NCI-H1417 (cell line): ENCODE measurements at places on chromosomes 7 and 10.

DNA sequence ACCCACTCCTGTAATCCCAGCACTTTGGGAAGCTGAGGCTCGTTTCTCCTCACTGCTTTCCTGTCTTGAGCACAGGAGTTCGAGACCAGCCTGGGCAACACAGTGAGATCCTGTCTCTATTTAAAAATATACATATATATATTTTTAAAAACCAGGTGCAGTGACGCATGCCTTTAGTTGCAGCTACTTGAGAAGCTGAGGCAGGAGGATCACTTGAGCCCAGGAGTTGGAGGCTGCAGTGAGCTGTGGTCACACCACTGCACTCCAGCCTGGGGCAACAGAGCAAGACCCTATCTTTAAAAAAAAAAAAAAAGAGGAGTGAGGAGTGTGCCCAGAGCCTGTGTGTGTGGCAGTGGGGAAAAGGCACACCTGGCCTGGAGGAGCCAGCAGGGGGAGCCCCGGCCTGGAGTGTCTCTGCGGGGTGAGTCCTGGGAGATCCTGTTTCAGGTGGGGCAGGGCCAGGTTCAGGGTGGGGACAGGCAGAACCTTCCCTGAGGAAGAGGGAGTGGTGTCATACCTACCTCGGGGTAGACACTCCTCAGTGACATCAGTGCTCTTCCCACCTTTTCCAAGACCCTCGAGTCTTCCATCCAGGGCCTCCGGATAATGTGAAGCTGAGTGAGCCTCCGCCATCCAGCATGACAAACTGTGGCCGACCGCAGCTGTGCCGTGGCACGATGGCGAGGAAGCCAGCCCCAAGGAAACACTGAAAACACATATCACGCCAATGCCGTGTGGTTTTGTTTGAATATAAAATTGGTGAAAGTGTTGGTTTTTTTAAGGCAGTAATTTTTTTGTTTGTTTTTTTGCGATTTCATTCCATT is 9.0 kb upstream of the ARPC1B start:
- no peak for DNase-seq

- DNase-seq = no peak
Measured at GRCh38 chr10:100307684-100308083, 21.2 kb upstream of the BLOC1S2 start.

DNA sequence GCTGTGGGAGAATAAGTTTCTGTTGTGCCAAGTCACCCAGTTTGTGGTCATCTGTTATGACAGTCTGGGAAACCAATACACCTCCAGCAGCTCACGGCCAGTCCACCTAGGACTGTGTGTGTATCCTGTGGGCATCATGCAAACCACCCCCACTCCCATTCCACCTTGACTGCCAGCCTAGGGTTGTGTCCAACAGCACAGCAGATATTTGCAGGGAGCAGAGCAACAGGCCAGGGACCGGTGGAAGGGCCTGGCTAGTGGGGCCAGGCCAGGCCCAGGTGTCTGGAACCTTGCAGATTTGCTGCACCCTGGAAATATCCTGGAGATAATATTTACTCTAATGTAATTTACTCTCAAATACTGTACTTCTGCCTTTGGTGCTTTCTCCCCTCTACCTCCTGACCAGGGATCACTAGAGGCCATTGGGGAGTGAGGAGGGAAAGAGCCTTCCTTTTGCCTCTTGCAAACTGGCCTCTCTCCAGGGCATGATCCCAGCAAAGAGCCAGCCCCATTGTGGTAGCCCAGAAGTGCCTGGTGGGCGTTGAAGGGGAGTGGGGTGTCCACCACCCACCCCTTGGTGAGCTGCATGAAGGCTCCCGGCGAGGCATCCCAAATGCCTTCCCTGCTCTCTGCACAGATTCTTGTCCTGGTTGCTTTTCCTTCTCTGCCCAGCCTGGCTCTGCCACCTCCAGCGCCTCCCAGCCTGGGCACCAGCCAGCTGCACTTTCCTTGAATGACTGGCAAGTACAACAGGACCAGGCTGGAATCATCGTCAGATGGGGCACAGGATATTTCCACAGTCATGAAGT is 15.2 kb upstream of the TPST1 start:
- no peak for DNase-seq

DNA sequence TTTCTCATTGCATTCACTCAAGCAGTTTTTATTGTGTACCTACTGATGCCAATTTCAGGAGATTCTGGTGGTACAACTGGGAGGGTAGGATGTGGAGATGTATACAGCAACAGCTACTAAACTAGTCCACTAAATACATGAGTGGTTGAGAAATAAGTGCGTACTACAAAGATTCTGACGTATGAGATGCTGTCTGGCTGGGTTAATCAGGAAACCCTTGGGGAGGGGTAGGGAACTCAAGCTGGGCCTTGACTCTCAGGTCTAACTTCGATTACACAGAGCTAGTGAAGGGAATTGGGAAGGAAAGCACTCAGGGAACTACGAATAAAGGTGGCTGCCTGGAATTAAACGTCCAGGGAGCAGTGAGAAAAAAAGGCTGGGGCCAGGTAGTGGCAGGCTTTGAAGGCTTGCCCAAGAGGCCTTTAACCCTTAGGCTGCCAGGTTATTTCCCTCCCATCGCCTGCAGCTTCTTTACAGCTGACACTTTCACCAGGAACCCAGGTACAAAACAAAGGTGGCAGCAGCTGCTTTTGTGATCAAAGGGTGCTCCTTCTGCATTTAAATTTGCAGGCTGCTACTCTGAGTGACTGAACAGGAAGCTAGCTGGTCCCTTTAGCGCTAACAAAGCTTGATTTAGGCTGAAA is 3.2 kb downstream of the MMS19 start:
- peak; percentile 5 for DNase-seq

DNA sequence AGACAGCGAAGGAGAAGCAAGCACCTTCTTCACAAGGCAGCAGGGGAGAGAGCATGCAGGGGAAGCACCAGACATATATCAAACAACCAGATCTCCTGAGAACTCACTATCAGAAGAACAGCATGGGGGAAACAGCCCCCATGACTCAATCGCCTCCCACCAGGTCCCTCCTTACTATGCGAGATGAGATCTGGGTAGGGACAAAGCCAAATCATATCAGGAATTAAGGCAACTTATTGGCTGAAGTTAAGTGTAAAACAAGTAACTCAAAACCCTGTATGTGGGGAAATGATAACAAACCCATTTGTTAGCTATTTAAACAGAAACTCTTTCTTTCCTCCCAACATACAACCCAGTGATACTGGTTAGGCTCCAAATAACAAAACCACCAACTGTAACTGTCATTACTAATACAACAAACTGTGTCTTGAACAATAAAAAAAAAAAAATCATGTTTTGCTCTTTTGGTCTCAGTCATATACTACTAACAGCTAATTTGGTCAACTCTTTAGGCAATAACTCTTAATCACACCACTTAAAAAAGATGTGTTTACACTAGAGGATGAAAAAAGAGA is 57.8 kb downstream of the MINDY3 start:
- no peak for DNase-seq

DNA sequence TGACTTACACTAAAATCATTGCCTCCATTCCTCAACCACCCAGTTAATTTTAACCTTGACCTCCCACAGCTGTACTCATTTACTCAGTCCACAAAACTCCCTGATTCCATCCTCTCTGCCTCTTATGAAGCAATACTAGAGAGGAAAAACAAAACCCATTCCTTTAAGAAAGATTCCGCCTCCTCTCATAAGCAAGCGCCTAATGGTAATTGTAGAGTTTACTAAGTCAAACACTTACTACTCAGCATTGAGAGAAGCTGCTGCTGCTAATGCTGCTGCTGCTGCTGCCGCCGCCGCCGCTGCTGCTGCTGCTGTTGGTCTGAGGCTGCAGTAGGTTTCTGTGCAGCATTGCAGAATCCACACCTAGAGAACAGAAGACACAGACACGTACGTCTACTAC is 2.1 kb upstream of the ADD3 start:
- peak; percentile 26 for DNase-seq

DNA sequence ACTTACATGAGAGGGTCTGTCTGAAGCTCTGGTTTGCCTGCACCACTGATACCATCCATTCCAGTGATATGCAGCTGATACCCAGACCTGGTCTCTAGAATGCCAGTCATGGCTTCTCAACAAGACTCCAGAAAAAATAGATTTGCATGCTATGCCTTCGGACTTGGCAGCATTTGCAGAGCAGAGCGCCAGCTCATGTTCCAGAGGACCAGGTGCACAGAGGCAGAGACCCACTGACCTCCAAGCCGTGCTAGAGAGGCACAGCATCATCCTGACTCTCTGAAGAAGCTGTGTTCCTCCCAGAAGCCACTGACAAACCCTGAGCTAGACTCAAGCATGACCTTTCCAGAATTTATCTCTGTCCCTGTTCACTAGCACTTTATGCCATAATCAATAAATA is 6.9 kb upstream of the PRKAG2 start:
- DNase-seq = no peak

DNA sequence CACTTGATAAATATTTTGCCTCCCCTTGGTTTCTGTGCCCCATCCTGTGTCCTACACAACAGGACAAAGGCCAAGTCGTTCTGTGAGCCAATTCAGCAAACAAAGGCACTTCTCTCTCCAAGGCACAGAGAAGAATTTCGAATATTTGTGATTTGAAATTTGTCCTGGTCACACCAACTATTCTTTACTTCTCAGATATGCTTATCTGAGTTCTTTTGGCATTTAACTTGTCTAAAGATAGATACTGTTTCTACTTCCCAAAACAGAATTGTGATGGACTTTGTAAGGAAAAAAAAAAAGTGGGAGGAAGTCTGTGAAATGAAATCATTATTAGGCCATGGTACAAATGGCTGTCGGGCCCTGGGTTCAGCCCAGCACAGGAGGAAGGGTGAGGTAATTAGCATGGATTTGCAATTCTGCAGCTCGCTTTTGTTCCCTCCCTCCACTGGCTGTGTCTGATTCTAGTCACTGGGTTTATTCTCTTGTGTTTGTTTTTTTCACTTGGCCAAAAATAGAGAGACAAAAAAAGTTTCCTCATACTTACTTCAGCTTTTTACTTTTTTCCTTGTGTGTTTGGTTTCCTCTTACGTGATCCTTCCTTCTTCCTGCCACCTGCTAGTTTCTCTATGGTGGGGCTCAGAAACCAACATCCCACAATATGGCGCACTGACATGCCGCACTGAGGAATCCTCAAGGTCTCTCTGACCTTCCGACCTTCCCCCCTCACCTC is 108.2 kb upstream of the MKLN1 start:
- DNase-seq = no peak

- DNase-seq = peak; percentile 73
Measured at GRCh38 chr10:77287647-77288120, 349.9 kb downstream of the KCNMA1 start.

DNA sequence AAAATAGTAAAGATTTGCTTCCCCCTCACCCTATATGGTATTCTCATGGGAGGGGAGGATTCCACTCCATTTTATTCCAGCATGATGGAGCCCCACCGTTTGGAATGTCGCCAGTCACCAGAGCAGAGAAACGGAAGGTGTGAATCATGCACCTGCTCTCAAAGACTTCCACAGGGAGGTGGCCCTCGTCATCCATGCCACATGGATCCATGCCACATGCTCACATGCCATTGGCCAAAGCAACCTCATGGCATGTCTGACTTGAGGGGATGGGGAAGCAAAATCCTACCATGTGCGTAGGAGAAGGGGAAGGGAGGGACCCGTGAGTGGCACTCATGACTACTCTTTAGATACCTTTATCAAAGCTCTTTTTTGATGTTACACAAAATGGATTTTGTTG is 256.0 kb downstream of the SKAP2 start:
- DNase-seq = no peak

- DNase-seq = no peak
Measured at GRCh38 chr10:31698181-31698830, 230.3 kb downstream of the ARHGAP12 start.

DNA sequence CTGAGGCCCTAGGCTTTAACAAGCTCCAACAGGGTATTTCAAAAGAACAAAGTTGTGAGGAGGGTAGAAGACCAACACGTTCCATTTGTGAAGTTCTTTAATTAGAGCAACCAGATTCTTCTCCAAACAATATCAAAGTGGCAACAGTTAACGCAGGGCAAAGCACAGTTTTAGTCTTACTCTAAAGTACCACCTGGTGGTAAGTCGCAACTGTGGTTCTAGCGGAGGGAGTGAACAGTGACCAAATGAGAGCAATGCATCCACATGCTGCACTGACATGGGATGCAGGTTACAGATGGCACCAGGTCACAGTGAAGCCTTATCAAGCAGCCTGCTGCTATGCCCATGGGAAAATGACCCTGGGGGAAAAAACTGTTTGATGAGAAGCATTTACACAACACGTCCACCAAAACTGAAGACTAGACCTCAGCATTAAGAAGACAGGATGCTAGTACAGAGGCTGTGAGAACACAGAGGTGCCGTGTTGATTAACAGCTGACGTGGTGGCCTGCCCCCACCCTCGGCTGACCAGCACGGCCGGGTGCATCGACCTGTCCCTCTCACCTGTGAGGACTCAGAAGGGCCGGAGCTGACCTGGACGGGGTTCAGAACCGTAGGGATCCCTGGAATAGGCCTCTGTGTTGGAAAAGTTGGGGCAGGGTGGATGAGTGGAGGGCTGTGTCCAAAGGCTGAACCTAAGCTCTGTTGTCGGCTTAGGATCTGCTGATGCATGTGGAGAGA is 211.2 kb downstream of the GLI3 start:
- DNase-seq = no peak

DNA sequence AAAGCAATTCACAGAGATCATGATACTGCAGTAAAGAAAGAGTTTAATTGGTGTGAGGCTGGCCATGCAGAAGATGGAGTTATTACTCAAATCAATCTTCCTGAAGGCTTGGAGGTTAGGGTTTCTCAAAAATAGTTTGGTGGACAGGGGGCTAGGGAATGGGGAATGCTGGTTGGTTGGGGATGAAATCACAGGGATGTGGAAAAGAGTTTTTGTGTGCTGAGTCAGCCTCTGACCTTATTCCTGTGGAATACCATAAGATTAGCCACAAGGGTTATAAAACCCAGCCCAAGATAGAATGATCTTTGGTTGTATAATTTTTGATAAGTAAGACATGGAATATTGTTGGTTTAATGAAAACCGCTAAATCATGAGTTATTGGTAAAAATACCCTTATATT is 764.3 kb downstream of the TYW1 start:
- no peak for DNase-seq

DNA sequence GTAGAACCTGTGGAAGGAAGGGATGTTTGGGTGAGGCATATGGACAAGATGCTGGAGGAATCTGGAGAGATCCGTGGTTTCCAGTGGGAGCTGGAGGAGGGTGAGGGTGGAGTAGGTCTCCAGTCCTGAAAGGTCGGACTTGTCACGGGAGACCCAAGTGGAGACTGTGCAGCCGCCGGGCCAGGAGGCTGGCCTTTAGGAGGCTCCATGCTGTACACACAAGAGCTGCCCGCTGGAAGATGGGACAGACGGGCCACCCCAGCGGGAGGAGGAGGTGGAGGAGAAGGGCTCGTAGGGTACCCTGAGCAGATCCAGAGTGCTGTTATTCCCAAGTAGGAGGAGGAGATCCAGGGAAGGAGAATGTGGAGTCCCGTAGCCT is 106.7 kb downstream of the NKX6-2 start:
- DNase-seq = no peak

- no peak for DNase-seq
Measured at GRCh38 chr7:44050915-44051560, 6.5 kb downstream of the DBNL start.

GRCh38 chr7:103597606-103598005 is 151.6 kb upstream of the SLC26A5 start:
- DNase-seq = no peak
